Vagina (tissue), 2 donors: ENCODE measurements at places on chromosomes 5 and 9.

DNA sequence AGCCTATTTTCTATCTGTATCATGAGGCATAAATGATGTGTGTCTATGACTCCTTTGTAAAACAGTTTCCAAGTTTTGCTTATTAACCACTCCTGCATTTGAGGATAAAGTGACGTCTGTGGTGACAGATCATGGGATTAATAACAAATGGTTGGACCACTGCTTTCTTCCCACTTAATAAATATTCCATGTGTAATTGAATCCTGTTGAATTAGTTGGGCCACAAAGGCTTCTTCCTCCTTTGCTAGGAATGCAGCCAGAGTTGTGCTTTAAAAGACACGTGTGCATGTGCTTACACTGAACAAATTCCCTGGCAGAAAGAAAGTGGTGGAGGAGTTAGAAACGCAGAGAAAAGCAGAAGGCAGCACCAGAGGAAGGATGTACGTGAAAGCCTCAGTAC lies 150.2 kb downstream of the ACTBL2 start:
- H3K27me3 ChIP-seq: no peaks in the 10 kb centered on the region
- H3K4me1 ChIP-seq: no peaks in the 10 kb centered on the region
- DNase-seq: no peak
- H3K4me3 ChIP-seq: no peak overlapping the region
- H3K27ac ChIP-seq: no peak overlapping the region

DNA sequence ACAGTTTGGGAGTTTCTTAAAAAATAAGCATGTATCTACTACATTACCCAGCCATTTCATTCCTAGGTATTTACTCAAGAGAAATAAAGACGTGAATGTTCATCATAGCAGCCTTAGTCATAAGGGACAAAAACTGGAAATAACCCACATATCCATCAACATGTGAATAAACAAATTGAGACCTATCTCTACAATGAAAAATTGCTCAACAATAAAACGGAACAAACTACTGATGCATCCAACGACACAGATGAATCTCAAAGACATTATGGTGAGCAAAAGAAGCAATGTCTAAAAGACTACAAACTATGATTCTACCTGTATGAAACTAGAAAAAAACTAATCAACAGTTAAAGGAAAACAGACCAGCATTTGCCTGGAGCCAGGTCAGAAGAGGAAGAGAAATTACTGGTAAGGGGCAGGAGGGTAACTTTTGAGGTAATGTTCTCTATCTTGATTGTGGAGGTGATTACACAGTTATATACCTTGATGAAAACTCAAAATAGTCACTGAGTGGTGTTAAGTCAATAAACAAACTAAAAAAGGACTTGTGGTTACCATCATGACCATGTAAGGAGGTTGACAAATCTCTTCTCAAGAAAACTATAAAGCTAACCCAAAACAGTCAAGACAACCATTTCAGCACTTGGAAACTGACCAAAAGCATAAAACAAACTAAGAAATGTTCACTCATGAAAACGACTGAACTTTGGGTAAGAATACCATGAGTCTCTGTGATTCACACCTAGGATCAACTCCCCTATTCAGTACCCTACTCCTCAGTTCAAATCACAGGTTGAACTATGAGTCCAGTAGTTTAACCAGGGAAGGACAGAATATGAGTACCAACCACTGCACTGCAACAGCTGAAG lies 10.4 kb downstream of the UIMC1 start:
- H3K27ac ChIP-seq: no peak overlapping the region
- H3K4me1 ChIP-seq: peaks cover 9% of the 10 kb centered on the region
- DNase-seq: no peak
- H3K36me3 ChIP-seq: no peaks in the 10 kb centered on the region
- no peaks in the 10 kb centered on the region for H3K27me3 ChIP-seq

- H3K27ac ChIP-seq: no peak overlapping the region
- no peak overlapping the region for H3K4me3 ChIP-seq
- H3K36me3 ChIP-seq: no peaks in the 10 kb centered on the region
- H3K27me3 ChIP-seq: no peaks in the 10 kb centered on the region
- H3K4me1 ChIP-seq: no peaks in the 10 kb centered on the region
- no peak for DNase-seq
Measured at GRCh38 chr5:100472091-100472490, 63.1 kb upstream of the FAM174A start.

DNA sequence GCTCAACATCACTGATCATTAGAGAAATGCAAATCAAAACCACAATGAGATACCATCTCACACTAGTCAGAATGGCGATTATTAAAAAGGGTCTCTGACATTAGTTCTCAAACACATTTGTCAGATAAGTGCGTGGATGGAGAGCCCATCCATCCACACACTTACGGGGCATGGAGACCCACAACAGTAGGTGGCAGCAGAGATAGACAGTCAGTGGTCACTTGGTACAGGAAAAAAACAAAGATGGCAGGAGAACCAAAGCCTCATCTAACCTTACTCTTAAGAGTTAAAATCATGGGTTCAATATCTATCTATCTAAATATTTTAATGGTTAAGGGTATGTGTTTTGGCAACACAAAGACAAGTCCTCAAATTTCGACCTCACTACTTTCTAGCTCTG lies 1378.7 kb upstream of the C9orf72 start:
- H3K4me3 ChIP-seq: no peak overlapping the region
- H3K27me3 ChIP-seq: no peaks in the 10 kb centered on the region
- no peak overlapping the region for H3K27ac ChIP-seq
- DNase-seq: no peak

DNA sequence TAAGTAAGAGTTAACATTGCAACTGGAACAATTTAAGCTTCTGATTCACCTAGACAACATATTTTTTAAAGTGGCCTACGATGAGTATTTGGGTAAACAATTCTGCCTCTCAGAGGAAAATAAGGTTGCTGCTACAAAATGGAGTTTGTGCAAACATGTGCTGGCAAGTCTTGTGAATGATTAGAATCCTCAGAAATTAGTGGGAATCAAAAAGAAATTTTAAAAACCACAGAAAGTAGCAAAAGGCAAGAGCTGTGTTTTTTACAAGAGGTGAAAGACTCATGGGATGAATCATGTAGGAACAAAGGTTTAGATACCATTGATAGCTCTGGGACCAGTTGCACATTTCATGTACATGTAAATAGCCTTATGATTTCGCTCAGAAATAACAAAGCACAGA lies 561.6 kb downstream of the TAF11L14 start:
- no peak overlapping the region for H3K27ac ChIP-seq
- DNase-seq: no peak
- H3K4me1 ChIP-seq: no peaks in the 10 kb centered on the region
- H3K27me3 ChIP-seq: no peaks in the 10 kb centered on the region

DNA sequence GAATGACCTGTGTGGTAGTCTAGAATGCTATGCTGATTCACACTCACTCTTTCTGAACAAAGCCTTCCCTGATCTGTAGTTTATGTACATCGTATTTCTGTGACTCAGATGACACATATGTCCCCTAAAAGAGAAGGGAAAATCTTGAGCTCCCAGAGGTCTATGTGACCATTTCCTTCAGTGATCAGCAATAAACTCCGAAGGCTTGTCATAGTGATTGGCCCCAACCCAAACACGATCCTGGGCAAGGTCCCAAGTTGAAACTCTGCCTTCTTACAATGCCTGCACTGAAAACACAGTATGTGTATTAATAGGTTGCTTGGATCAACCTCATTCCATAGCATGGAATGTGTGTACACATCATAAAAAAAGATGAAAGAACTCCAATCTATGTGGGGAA lies 685.8 kb downstream of the MAT2B start:
- no peaks in the 10 kb centered on the region for H3K27me3 ChIP-seq
- no peaks in the 10 kb centered on the region for H3K36me3 ChIP-seq
- H3K4me1 ChIP-seq: no peaks in the 10 kb centered on the region

- H3K27me3 ChIP-seq: no peaks in the 10 kb centered on the region
- no peaks in the 10 kb centered on the region for H3K36me3 ChIP-seq
- no peaks in the 10 kb centered on the region for H3K4me1 ChIP-seq
- no peak overlapping the region for H3K27ac ChIP-seq
Measured at GRCh38 chr9:37602817-37603216, 10.4 kb upstream of the TOMM5 start.

DNA sequence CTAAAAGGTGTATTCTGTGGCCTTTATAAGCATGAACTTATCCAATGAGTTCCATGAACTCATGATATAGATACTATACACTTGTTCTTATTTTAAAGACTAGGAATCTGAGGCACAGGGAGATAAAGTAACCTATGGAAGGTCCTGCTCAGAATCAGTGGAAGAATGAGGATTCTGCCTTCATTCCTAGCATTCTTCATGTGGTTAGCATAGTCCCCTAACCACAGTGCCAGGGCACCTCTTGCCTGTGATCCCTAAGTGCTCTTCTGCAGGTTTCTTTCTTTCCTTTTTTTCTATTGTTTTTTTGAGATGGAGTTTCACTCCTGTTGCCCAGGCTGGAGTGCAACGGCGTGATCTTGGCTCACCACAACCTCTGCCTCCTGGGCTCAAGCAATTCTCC lies 174.1 kb downstream of the C9orf152 start:
- no peak overlapping the region for H3K27ac ChIP-seq
- H3K27me3 ChIP-seq: no peaks in the 10 kb centered on the region
- no peak for DNase-seq
- no peaks in the 10 kb centered on the region for H3K4me1 ChIP-seq
- no peaks in the 10 kb centered on the region for H3K36me3 ChIP-seq

DNA sequence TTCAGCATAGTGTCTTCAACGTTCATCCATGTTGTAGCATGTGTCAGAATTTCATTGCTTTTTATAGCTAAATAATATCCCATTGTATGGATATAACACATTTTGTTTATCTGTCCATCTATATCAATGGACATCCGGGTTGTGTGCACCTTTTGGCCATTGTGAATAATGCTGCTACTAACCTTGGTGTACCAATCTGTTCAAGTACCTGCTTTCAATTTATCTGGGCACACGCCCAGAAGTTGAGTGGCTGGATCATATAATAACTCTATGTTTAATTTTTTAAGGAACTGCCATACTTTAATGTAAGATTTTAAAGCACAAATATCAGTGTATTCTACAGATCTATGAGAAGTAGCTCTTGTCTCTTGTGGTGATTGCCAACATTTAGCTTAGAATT lies 43.5 kb downstream of the SCAI start:
- no peak overlapping the region for H3K4me3 ChIP-seq
- H3K27ac ChIP-seq: no peak overlapping the region
- DNase-seq: no peak
- no peaks in the 10 kb centered on the region for H3K36me3 ChIP-seq

DNA sequence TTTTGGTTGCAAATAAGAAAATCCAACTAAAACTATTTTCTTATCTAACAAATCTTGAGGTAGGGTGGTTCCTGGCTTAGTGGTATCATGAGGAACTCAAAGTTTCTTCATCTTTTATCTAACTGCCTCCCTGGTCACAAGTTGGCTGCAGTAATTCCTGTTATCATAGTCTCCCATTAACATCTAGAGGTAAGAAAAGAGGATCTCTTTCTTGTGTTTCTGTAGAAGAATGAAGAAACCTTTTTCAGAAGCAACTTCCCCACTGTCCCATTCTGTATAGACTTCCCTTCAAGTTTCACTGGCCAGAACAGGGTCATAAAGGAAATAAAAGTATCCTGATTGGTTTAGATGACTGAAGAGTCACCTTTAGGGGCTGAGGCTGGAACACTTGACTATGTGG lies 81.8 kb upstream of the ELL2 start:
- no peaks in the 10 kb centered on the region for H3K4me1 ChIP-seq
- no peak for DNase-seq
- no peaks in the 10 kb centered on the region for H3K27me3 ChIP-seq
- no peaks in the 10 kb centered on the region for H3K36me3 ChIP-seq
- no peak overlapping the region for H3K4me3 ChIP-seq

DNA sequence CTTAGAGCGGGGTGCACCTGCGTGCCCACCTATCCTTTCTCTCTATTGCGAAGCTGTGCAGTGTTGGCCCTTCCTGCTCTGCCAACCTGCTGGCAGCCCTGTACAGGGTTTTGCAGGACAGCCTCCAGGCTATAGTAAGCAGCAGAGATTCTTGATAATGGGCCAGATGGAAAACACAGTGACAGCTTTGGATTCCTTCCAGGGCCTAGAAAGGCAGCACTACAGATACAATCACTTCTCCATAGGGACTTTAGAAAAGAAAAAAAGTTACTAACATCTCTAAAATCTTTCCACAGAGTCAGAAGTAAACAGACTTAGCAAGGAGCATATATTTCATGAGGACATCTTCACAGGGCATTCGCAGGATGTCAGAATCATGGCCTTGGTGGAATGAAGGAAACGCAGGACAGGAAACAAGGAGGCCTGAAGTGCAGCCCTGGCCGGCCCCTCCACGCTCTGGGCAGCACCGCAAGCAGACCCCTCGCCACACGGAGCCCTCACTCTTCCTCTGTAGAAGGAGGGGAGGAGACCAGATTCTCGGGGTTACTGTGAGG lies 172.1 kb upstream of the GAS1 start:
- no peak overlapping the region for H3K27ac ChIP-seq
- H3K4me1 ChIP-seq: no peaks in the 10 kb centered on the region
- H3K4me3 ChIP-seq: no peak overlapping the region

DNA sequence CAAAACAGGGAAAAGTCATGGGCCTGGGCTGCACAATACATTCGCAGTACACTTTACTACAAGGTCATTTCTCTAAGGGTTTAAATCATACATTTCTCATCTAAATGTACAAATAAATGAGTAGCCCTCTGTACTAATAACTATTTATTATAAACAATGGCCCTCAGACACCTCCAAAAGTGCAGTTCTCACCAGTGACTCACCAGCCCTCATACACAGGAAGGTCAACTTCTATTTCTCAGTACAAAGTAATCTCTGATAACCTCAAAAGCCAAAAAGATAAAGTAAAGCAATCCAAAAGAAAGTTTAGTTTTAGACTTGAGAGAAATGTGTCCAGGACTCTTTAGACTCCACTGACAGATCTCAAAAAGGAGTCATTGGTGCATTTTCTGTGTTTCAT lies 1258.1 kb upstream of the CDH6 start:
- no peaks in the 10 kb centered on the region for H3K36me3 ChIP-seq
- DNase-seq: no peak
- H3K4me1 ChIP-seq: no peaks in the 10 kb centered on the region
- H3K27me3 ChIP-seq: no peaks in the 10 kb centered on the region
- no peak overlapping the region for H3K27ac ChIP-seq

- H3K4me3 ChIP-seq: no peak overlapping the region
- H3K4me1 ChIP-seq: no peaks in the 10 kb centered on the region
- H3K36me3 ChIP-seq: no peaks in the 10 kb centered on the region
- no peak overlapping the region for H3K27ac ChIP-seq
Measured at GRCh38 chr9:117103438-117104110, 311.3 kb downstream of the ASTN2 start.

DNA sequence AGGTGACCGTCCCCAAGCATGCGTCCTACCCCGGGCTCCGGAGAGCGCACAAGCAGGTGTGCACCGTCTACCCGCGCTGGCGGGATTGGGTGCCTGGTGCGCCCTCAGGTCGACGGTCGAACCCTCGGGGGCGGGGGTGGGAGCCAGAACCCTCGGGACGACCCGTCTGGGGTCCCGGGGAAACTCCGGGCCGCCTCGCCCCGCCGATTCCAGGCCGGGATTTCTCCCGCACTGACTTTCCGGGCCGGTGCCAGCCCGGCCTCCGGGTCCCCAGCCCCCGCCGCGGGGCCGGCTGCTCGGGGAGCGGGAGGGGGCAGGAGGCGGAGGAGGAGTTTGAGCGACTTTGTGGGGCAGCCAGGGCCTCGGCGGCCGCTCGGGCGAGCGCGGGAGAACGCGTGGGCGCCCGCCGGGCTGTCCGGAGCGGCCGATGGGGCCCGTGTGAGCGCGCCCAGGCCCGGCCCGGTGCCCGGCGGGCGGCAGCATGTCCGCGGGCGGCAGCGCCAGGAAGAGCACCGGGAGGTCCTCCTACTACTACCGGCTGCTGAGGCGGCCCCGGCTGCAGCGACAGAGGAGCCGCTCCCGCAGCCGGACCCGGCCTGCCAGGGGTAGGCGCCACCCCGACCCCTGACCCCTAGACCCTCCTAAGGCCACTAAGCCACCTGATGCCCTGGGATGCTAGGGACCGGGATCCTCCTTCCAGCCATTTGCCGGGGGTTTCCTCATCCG lies at the start of gene DAB2IP:
Gene DAB2IP, plus strand, starts transcription at position 340 of the 726 bp plus-strand sequence. Its CDS starts 142 bp downstream, at position 482.
- no peak for DNase-seq
- peaks cover 33% of the 10 kb centered on the region for H3K4me1 ChIP-seq
- peak within 1 kb of the TSS; percentile 73 for H3K27ac ChIP-seq
- peak within 1 kb of the TSS; percentile 78 for H3K4me3 ChIP-seq
- H3K36me3 ChIP-seq: no peaks in the 10 kb centered on the region
